ENCODE measurements at places on chromosomes 13 and 19. TPM values are rescaled to one million over a fixed set of nuclear protein-coding genes. Genes with fewer than 3 reads are reported as not detected.

GRCh38 chr19:46218160-46218559, 11.4 kb upstream of the IGFL1 start:
- DNase-seq: peak; percentile 31

The LGALS4 gene
- 1.1 TPM for total RNA-seq

The QPCTL gene
- total RNA-seq: 29.4 TPM

DNA sequence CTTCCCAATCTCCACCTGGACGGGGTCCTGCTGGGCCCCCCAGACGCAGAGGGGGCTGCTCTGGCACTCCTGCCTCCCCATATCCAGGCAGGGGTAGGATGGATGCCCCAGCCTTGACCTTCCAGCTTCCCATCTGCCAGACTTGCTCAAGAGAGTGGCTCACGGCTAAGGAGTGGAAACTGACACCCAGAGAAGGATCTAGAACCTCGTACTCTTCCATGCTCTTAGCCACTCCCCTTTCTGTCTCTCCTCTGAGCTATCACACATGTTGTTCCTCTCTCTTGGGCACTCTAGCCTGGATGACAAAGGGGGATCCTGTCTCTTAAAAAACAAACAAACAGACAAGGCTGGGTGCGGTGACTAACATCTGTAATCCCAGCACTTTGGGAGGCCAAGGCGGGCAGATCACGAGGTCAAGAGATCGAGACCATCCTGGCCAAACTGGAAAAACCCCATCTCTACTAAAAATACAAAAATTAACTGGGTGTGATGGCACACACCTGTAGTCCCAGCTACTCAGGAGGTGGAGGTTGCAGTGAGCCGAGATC, 12.2 kb upstream of the FUT5 start:
- DNase-seq: no peak

- no peak for DNase-seq
These were observed 63.6 kb downstream of the RASA3 start for GRCh38 chr13:114068656-114069318.

GRCh38 chr19:46537136-46538097, 41.8 kb upstream of the PNMA8B start:
- peak; percentile 67 for DNase-seq

The TEX29 gene
- not detected for total RNA-seq

GRCh38 chr13:77113496-77113895, 86.5 kb upstream of the FBXL3 start:
- no peak for DNase-seq

DNA sequence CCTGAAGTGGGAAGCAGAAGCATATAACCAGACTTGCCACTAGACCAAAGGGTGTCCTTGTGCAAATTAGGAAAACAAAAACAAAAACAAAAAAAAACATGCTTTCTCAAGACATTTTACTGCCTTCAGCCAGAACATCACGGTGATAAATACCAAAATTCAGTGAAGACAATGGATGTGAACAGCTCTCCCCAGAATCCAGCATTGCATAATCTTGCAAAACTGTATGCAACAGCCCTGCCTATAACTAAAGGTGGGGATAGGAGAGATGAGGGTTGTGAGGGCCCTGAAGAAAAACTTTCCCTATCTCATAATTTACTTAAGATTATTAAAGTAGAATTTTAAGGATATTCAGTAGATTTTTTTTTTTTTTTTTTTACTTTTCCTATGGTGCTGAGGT, 24.9 kb upstream of the NDFIP2 start:
- DNase-seq: no peak

DNA sequence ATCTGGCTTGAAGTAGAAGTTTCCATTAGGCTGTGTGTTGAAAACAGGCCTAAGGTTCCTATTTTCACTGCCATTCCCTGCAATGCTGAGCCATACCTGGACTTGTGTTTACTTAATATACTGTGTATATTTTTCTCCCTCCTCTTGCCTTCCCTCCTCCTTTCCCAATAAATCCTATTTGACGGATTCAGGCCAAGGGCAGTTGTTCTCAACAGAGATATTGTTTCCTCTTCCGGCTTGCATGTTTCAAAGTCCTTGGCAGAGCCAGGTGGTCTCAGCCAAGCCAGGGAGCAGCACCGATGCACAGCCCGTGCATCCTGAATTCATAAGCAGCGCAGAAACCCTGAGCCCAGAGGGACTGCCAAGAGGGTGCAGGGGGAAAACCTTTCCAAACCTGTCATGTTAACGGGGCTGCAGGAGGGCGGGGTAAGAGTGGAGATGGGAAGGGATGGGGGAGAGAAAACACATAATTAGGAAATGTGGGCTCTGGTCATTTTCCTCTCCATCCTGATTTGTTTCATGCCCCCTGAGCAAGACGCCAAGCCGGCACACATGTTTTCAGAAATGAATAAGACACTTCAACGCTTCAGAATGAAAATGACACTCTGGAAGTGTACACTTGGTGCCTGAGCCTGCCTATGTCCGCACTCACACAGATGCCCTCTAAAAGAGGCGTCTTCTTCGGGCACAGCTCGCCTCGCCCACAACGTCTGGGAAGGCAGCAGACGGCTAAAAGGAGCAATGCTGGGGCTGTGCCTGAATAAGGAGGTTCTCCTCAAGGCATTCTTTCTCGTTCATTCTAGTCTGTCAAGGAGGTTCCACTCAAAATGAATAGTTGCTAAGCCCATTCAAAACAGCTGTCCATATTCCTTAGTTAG, 149.3 kb upstream of the UBL3 start:
- DNase-seq: no peak

- DNase-seq: no peak
These were observed 507 bp upstream of the LCP1 start for GRCh38 chr13:46182491-46182877.

- no peak for DNase-seq
These were observed 53.2 kb downstream of the TMED1 start for GRCh38 chr19:10782795-10783194.

- no peak for DNase-seq
These were observed 3.5 kb downstream of the DHRS12 start for GRCh38 chr13:51800486-51800885.

The GPR18 gene
- not detected for total RNA-seq

GRCh38 chr13:28493740-28494503, 1.0 kb downstream of the FLT1 start:
- no peak for DNase-seq

The SIGLEC9 gene
- total RNA-seq: not detected

The NCAN gene
- 0.04 TPM for total RNA-seq

The KLF2 gene
- total RNA-seq: 1.3 TPM

- DNase-seq: no peak
These were observed 8.8 kb downstream of the PRR22 start for GRCh38 chr19:5775668-5776309.

The NOVA2 gene
- total RNA-seq: not detected

DNA sequence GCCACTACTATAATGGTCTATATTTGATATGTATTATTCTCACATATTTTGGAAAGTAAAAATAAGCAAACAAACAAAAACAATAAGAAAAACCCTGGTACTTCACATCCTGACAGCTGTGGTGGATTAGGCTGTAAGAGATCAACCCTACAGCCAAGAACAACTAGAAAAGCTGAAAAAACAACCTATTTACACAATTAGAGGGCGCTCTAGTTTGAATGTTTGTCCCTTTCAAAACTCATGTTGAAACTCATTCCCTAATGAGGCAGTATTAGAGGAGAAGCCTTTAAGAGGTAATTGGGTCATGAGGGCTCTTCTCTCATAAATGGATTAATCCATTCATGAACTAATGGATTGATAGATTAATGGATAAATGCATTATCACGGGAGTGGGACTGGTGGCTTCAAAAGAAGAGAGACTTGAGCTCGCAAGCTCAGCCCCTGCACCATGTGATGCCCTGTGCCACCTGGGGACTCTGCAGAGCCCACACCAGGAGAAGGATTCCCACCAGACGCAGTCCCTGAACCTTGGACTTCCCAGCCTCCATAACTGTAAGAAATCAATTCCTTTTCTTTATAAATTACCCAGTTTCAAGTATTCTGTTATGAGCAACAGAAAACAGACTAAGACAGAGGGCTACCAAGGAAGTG, 733.9 kb upstream of the ARGLU1 start:
- no peak for DNase-seq

The ZNF560 gene
- total RNA-seq: not detected

The DIRAS1 gene
- total RNA-seq: 12.0 TPM

- no peak for DNase-seq
These were observed 25.3 kb downstream of the LRRC4B start for GRCh38 chr19:50542943-50543342.

DNA sequence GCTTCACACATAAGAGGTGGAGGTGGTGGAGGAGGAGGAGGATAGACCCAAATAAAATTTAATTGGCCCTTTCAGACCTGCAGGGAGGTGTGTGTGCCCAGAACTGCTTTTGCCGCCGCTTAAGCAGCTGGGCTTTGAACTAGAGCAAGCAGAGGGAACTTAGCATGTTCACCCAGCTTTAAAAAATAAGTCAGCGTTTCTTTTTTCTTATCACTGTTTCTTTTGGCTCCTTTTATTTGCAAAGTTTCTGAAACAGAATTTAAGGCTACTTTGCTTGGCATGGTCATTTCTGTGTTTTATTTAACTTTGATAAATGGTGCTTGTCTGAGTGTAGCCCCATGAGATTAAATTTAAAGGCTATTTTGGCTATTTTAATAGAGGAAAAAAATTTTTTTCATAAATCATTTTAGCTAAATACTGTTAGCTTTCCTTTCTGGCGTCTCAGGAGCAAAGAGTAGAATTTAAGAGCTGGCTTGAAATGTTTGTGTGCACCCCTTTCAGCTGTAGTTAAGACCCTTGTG, 43.3 kb upstream of the RNF113B start:
- no peak for DNase-seq

GRCh38 chr13:28499609-28500008, 4.7 kb upstream of the FLT1 start:
- DNase-seq: no peak

DNA sequence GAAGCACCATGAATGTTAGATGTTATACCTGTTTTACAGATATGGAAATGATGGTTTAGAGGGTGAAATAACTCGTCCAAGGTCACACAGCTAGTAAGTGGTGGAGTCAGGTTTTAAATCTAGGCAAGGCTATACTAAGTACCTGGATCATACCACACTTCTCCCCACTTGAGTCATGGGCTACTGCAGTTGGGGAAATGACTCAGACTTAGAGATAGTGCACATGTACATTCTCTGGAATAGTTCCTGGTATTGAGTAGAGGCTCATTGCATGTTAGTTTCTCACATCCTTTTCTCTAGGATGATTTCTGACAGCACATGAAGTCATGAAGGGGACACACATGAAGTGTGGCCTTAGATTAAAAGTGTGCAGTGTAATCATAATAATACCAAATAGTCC, 76.2 kb upstream of the TNFSF11 start:
- no peak for DNase-seq

- DNase-seq: peak; percentile 61
These were observed 460.5 kb downstream of the COG6 start for GRCh38 chr13:40116008-40116407.

The STAP2 gene
- total RNA-seq: 5.7 TPM

The KHSRP gene
- total RNA-seq: 519 TPM

The SLITRK5 gene
- not detected for total RNA-seq

GRCh38 chr13:65857942-65858565, 1372.1 kb downstream of the PCDH9 start:
- DNase-seq: no peak

The MYBPC2 gene
- total RNA-seq: 0.04 TPM

GRCh38 chr19:49338691-49339300, 3.6 kb downstream of the CD37 start:
- DNase-seq: peak; percentile 87

DNA sequence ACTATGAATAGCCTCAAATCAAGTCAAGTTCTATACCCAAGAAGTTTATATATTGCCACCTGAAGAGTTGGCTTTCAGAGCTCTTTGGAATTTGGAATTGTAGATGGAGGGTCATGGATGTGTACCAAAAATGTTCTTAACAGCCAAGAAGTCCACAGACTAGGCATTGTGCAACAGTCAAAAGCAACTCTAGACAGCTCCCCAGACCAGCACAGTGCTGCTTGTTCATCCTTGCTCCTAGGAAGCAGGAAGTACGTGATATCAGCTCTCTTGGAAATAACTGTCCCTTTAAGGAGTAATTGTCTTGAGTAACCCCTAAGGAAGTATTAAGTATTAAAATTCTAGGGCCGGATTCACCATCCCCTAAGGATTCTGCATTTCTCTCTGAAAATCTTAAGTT, 30.7 kb upstream of the IL17D start:
- DNase-seq: no peak

The FGF9 gene
- not detected for total RNA-seq

The CFD gene
- 50.9 TPM for total RNA-seq

All from K562 (cell line).